ENCODE measurements at places on chromosomes 11 and 22. TPM values are rescaled to one million over a fixed set of nuclear protein-coding genes. Genes with fewer than 3 reads are reported as not detected.

- DNase-seq, result no peak
Measured at GRCh38 chr11:60879971-60880588, 12.7 kb downstream of the ZP1 start.

DNA sequence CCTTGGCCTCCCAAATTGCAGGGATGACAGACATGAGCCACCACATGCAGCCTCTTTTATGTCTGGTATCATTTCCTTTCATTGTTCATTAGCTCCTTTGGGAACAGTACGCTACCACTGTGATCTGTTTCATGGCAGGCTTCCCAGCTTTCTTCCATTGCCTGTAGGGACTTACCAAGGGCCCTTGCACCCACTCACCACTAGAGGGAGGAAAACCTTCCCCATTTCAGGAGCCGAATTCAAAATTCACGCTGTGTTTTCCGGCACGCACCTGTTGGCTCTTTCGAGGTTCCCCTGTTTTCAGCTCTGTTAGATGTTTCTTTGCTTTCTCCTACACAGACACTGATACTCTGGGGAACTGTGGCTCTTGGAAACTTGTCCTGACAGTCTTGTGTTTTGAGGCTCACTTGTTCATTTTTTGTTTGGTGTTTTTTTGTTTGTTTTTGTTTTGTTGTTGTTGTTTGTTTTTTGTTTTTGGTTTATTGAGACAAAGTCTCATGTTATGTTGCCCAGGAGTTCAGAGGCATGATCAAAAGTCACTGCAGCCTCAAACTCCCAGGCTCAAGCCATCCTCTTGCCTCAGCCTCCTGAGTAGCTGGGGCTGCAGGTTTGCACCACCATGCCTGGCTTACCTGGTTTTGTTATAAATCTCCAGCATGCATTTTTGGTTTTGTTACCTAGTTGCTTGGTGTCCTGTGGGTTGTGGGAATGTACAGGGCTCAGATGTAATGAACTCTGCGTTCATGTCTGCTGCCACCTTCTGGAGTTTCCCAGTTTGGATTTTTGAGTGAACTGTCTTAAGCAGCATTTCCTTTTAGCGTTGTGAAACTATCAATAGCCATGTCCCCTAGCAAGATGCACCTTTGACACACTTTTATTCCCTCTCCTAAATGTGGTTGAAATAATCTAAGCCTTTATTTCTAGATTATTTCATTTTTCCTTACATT is 2.3 kb downstream of the KRTAP5-11 start:
- peak; percentile 70 for DNase-seq

- peak; percentile 97 for DNase-seq
Measured at GRCh38 chr11:44950625-44951476, at the start of gene TP53I11. TP53I11 (minus strand) TSS chr11:44950883; CDS start chr11:44938335, 12,548 bp downstream.

DNA sequence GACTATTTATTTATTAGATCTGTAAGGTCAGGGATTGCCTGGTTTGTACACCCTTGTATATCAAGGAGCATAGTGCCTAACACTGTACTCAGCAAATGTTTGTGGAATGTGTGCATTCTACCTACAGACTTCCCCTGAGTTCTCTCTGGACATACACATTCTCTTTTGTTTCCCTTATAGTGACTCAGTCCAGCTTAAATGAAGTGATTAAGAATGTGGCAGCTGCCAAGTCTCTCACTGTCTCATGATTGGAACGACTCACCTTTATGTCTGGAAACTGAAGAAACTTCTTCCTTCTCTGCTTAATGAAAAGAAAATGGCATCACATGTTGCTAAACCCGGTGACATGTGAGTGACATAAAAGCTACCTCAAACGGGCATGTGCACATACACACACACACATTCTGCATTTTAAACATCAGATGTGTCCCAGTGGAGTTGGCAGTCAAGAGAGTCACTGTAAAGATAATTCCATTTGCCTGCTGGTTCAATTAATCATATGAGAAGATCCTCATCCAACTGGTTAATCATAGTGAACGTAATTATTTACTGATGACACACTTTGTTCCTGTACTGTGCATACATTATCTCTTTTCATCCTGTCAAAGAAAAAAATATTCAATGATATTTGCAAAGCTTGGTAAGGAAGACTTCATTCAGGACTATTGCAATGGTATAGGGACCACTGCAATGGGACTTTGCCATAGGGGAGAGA is 42.8 kb downstream of the GLYAT start:
- no peak for DNase-seq

DNA sequence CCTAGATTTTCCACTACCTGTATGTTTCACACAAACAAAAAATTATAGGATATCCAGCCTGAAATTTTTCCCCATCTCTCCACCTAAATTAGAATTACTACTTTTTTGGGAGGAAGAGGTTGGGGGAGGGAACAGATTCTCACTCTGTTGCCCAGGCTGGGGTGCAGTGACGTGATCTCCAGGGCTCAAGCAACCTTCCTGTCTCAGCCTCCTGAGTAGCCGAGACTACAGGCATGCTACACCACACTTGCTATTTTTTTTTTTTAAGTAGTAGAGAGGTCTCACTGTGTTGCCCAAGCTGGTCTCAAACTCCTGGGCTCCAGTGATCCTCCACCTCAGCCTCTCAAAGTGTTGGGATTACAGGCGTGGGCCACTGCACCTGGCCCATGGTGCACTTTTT is 9.5 kb downstream of the JAML start:
- DNase-seq, result no peak

BBS1 gene
- 145 TPM for total RNA-seq

DNA sequence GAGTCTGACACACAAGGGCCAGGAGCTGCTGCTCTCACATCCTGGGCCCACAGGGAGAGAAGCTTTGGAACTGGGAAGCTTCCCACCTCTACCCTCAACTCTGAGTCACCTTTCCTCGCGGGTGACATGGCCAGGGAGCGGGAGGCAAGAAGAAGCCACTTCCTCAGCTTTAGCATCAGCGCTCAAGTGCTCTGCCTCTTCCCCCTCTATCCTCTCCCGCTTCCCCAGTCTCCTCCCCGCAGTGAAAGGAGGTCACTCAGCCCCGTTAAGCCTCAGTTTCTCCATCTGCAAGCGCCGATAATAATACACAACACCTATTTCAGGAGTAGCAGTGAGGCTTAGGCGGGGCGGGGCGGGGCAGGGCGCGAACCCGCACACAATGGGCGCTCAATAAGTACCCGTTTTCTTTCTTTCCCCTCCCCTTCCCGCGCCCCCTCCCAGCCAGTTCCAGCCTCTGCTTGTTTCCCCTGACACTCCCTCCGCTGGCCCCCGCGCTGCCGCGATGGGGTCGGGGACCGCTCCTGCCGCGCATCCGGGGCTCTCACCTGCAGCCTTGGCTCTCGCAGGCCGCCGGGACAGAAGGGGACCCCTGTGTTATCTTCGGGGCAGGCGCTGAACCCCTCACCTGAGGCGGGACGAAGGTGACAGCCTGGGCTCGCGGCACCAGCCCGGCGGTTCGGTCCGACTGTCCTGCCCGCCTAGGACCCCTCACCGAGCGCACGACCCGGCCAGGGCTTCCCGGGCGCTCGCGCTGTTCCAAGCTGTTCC is 892 bp downstream of the GDPD5 start:
- DNase-seq, result peak; percentile 88

DNA sequence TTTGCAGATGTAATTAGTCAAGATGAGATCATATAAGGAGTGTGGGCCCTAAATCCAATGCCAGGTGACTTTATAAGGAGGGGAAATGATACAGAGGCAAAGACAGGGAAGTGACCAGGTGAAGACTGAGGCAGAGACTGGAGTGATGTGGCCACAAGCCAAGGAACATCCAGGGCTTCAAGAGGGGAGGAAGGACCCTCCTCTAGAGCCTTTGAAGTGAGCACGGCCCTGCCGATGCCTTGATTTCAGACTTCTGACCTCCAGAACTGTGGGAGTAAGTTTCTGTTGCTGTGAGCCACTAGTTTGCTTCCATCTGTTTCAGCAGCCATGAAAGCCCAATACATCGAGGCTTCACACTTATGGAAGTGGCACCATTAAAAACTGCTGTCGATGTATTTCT is 78.7 kb downstream of the SHANK2 start:
- DNase-seq, result no peak

GRCh38 chr22:22158965-22159364 is 85.6 kb upstream of the VPREB1 start:
- DNase-seq, result no peak

OR52J3 gene
- not detected for total RNA-seq

OR2AG2 gene
- total RNA-seq, result 0.13 TPM

- no peak for DNase-seq
Measured at GRCh38 chr11:90256404-90257157, 33.7 kb upstream of the CHORDC1 start.

- no peak for DNase-seq
Measured at GRCh38 chr11:79116600-79116999, 324.2 kb downstream of the TENM4 start.

DNA sequence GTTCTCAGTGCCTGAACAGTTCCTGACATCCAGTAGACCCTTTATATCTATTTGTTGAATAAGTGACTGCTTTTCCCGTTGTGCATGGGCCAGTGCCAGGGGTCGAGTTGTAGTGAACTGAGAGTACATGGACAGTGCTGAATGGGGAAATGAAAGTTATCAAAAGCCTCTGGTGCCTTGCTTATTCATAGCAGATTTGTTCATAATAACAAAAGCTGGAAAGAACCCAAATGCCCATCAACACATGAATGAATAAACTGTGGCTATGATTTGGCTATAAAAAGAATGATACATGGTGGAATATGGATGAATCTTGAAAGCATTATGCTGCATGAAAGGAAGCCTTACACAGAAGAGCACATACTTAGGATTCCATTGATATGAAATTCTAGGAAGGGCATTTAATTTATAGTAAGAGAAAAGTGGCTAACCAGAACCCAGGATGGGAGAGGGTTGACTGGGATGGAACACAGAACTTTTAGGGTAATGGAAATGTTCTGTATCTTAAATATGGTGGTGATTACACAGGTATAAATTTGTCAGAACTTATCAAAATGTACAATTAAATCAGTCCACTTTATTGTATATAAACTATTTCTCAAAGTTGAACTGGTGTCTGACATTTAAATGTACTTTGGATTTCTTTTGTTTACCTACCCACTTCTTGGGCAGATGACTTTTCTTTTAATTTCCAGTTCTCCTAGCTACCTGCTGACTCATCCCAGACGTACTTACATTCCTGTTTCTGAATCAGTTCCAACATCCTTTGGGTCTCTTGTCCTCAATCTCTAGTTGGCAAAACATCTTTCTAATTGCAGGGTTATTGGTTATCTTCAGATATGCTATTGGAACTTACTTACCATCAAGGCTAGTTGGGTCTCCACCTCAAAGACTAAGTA is 42.8 kb downstream of the PACS1 start:
- no peak for DNase-seq

POGLUT3 gene
- 4.9 TPM for total RNA-seq

SERGEF gene
- 40.5 TPM for total RNA-seq

DNA sequence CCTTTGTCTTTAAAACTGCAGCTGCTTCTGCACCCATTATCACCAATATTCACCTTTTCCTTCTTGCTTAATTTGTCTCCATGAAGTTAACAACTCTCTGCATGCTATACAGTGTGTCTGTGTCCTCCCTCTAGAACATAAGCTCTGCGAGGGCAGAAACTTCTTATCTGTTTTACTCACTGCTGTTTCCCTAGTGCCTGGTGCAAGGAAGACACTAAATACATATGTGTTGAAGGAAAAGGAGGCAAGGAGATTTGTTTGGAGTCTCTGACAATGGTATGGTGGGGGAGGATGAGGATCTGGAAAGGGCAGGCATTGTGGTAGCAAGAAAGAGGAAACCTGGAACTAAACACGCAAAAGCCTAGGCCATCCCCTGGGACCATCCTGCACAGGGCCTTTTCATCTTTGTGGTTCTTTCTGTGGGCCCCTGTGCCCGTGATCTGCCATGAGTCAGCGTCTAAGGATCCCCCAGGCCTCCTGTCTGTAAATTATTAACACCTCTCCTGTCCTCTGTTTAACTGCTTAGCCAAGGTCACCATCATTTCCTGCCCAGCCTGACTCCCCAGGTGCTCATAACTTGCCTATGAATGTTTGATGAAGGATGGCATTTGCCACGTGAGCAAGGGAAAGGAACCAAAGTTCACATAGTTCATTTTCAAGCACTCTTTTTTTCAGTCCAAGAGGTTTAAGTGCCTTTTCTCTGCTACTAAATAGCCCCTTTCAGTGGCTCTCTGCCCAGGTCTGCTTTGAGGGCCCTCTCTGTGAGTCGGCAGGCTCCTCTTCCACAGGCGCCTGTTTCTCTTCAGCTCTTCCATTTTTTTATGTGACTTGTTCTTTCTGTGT is 131.1 kb downstream of the RASSF10 start:
- no peak for DNase-seq

GRCh38 chr22:42277988-42278776 is 7.7 kb upstream of the TCF20 start:
- DNase-seq, result peak; percentile 58

DNA sequence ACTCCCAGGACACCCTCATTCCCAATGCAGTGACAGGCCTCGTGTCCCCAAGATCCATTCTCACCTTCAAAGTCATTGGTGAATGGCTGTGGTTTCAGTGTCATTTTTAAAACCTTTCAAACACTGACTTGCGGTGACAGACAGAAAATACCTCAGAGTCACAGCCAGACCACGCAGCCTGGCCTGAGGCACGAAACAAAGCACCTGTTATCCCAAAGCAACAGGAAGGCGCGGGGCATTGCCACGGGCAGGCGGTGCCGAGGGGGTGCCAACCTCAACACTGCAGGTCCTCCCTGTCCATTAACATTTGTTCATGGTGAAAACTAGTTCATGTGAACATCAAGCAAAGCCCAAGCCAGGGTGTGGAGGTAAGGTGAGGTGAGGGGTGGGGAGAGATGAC is 38.2 kb downstream of the RPUSD4 start:
- no peak for DNase-seq

DDI1 gene
- not detected for total RNA-seq

ZNF280B gene
- 0.22 TPM for total RNA-seq

GRCh38 chr11:44189986-44190882 is 94.8 kb downstream of the EXT2 start:
- DNase-seq, result no peak
